ENCODE measurements at places on chromosomes 1 and 21. TPM values are rescaled to one million over a fixed set of nuclear protein-coding genes. Genes with fewer than 3 reads are reported as not detected.

DNA sequence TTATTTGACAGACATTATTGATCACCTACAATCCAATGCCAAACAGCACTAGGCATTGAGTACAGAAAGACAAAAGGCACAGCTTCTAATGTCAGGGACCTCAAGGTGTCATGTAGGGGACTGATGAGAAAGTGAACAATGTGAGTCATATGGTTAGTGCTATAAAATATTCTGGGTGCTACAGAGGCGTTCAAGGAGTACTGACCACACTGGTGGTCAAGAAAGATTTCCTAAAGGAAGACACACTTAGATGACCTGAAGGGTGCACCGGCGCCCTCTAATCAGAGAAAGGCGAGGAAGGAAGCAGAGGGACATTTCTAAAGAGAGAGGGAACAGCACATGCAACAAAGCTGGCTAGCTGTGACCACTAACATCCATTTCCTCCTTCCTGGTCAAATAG is 64.9 kb upstream of the F3 start:
- no peak for DNase-seq

- DNase-seq: no peak
These were observed 6.9 kb downstream of the PTPRF start for GRCh38 chr1:43537423-43538142.

OR2G6 gene
- not detected for total RNA-seq

DNA sequence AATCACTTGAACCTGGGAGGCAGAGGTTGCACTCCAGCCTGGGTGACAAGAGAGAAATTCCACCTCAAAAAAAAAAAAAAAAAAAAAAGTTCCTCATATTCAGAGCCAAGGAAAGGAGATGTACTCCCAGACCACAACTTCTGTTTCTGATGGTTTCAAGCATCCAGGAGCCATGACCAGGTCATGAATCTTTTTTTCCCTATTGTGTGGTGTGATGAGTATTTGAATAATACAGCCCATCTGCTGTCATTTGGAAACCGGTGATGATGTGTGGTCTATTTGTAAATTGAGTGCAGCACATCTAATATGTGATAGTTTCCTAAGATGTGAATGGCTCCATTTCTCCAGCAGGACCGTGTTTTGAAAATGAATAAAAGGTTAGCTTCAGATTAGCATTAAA is 18.6 kb downstream of the PIK3CD start:
- DNase-seq: no peak

DNA sequence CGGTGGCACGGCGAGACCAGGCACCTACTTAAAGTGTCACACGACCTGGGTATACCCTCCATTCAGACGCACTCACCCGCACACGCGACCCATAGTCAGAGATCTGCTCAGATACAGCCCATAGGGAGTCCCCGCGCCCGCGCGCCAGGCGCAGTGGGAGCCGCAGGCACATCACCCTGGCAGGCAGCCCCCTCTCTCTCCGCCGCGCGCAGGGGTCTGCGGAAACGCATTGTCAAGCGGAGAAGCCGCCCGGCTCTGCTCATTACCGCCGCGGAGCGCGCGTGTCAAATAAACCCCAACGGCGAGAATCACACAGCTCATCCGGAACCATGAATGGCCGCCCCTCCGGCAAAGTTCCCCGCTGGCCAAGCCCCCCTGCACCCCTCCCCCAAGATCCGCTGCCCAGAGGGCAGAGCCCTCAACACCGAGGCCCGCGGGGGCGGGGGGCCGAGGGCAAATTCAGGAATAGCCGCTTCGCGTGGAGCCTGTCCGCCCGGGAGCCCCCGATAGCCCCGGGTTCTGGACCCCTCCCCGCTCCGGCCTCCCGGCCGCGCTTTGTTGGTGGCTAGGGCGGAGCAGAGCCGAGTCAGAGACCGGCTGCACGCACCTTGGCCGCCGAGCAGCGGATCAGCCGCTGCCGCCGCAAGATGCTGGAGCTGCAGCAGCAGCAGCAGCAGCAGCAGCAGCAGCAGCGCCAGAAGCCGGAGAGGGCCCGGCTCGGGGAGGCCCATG is 522 bp downstream of the LRP8 start:
- peak; percentile 47 for DNase-seq

GRCh38 chr21:39111931-39112550 is 71.2 kb downstream of the PSMG1 start:
- DNase-seq: no peak

- DNase-seq: no peak
These were observed 5.3 kb downstream of the RPS8 start for GRCh38 chr1:44780583-44781121.

PRAMEF11 gene
- total RNA-seq: not detected

DNA sequence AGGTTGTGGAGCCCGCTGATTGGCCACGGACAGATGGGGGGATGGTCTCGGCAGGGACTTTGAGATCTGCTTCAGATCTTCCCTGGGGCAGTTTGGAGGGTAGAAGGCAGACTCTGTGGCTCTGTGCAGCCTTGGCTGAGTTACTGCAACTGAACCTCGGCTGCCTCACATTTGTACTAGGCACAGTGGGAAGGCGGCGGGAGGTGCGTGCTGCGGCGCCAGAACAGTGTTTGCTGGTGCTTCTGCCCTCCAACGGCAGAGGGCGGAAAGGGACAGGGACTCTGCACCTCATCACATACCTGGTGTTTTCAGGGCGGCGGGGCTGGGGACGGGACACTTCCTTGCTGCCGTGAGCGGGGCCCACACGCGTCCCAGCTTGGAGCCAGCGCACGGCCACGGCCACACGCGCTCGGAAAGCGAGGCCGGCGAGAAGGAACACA is 26.2 kb downstream of the SLC66A1 start:
- DNase-seq: no peak

GRCh38 chr1:24946861-24947658 is 17.0 kb upstream of the RUNX3 start:
- no peak for DNase-seq

DNA sequence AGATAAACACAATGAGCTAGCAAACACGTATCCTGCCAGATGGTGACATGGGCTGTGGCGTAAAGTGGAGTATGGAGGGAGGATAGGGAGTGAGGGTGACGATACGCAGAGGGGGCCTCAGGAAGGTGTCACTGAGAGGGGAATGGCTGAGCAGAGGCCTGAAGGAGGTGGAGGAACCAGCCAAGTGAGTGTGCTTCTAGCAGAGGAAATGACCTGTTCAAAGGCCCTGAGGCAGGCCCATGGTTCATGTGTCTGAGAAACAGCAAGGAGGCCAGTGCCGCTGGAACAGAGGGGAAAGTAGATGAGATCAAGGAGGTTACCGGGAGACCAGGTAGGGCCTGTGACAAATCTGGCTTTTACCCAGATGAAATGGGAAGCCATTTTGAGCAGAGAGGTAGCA is 36.0 kb downstream of the TAS1R2 start:
- no peak for DNase-seq

UCK2 gene
- 112 TPM for total RNA-seq

IL20 gene
- total RNA-seq: not detected

DNA sequence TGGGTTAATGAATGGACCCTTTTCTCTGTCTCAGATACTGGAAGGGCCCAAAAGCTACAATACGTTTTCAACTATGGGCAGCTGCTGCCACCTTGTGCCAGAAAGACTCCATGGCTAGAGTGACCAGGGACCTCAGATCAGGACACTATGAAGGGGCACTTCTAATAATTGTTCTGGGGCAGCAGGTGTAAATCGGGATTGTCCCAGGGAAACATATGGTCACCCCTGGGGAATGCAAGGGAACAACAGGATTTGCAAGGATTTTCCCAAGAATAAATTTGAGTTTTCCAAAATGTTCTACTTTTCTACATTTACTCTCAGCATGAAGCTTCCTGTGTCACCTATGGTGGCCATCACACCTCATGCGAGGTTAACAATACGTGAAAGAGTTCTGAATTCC is 12.0 kb upstream of the FCAMR start:
- DNase-seq: peak; percentile 36

- DNase-seq: no peak
These were observed 1.7 kb downstream of the NES start for GRCh38 chr1:156675210-156676113.

DNA sequence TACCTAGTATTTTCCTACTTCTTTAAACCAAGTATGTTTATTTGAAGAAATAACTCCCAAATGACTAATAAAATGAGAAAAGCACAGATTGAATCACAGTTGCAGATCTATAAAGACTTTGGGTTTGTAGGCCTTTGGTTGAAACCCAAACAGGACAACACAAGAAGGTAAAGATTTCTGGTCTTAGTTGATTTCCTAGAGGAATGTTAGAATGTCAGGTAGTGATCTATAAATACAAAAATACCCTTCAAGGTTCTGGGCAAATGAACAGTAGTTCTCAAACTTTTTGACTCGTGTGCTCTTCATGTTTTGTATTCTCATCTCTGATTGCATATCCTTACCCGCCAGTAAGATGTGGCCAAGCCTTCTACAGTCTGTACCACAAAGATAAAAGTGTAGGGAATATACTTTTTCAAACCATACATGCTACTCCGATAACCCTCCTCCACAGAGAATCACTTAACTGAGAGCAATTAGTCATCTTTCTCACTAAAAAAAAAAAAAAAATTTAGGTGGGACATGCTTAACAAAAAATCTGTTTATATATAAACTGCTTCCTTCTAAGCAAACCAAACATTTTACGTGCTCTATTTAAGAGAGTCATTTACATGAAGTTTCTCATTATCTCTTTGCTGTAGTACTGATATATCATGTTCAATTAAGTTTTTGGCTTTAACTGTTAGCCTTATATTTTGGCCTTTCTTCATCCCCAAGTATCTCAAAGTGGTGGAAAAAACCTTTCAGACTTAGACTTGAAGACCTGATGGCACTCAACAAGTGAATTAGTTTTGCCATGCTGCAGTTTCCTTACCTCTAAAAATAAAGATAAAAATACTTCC is 36.0 kb downstream of the CNIH4 start:
- DNase-seq: no peak

DNA sequence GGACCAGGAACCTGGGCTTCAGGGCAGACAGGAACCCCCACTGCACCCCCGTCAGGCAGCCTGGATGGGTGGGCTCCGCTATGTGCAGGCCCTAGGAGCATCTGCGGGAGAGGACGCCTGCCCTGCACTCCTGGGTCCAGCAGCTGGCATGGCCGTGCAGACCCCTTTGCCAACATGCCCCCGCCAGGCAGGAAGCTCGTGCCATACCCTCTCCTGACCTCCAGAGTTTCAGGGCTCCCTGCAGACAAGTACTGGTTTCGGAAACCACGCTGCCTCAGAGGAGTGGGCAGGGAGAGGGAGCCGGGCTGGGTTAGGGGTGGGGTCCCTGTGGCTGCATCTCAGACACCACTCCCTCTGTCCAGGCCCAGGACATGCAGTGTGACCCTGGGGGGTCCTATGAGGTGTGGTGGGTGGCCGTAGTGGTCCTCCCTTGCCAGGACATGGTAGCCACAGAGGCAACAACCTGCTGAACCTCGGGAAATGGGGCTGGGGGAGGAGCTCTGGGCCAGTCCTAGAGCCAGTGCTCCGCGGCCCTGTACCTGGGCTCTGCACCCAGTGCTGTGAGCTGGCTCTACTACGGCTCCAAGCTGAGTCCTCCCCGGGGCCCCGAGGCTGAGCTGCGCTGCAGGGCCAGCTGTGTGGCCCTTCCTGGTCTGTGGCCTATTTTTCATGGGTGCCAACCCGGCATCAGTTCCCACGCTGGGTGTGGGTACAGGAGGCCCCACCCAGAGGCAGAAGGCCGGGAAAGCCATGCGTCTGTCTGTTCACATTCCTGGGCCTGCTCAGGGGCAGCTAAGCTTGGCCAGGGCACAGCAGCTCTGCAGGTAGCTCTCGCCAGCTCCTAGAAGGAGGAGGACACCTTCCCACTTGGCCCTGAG is 1.4 kb downstream of the PLEKHN1 start:
- no peak for DNase-seq

GRCh38 chr1:51234721-51235425 is 1.2 kb upstream of the RNF11 start:
- no peak for DNase-seq

GRCh38 chr1:167650269-167651160 is 20.5 kb downstream of the RCSD1 start:
- DNase-seq: no peak

Measured in activated T-helper 1 cell treated with anti-CD3 and anti-CD28 coated beads, Interleukin-12 subunit alpha, Interleukin-12 subunit beta, Interleukin-2, Interleukin-4 antibody, amounts not matched to agents 30 ng/mL and 10 ng/mL and 1 ng/mL, durations not matched to agents 14 hours and 24 hours and 36 hours (primary cell).